ENCODE measurements at places on chromosomes 11 and 22.

- DNase-seq, result no peak
Observed at GRCh38 chr22:20319041-20319744, 667 bp downstream of the DGCR6L start.

- no peak for DNase-seq
Observed at GRCh38 chr11:13963169-13963948, 836 bp downstream of the SPON1 start.

- no peak for DNase-seq
Observed at GRCh38 chr22:27966168-27967064, 47.4 kb upstream of the PITPNB start.

DNA sequence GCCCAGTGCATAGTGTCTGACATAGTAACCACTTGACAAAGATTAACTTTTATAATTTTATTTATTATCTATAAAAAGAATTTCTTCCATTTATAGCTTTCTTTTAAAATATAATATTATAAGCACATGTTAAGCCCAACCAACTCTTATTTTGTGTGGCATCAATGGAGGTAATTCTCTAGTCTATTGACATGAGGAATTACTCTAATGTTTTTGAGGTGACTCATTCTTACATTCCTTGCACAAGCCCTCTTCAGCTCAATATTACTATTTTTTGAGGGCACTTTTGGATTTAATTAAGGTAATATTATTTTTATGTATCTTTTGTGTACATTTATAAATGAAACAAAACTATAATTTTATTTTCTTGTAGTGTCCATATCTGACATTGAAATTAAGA is 59.6 kb downstream of the AASDHPPT start:
- no peak for DNase-seq

DNA sequence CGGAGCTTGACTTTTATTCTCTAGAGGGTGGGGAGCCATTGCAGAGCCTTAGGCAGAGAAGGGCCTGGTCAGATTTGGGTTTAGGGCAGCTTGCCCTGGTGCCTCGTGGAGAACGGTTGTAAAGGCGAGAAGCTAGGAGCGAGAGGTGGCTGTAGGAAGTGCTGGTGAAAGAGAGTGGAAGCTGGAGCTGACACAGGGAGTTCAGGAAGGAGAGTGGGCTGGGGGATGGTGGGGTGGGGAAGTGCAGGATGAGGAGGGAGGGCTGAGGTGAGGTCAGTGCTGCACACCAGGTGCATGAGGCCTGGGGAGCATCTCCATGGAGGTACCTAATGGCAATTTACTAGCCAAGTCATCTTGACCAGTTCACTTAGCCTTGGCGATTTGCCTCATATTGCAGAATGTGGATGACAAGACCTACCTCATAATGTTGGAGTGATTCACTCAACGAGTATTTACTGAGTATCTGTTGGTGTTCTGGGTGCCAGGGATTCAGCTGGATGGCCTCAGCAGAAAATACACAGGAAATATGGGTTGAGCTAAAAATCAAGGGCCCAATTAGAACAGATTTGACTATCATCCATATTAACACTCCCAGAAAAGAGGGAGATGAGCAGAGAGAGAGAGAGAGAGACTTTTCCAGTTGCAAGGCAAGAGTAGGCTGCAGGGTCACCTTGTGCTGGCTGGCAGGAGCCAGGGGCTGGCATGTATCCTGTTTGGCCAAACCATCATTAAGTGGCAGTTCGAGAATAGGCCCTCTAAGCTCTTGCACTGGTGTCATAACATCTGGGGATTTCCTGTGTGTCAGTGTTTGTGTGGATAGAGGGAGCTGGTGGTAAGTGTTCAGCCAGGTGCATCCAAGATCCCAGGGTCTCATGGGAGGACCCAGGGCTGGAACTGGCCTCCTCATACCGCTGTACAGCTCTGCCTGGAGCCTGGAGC is 44.4 kb upstream of the CLDN5 start:
- DNase-seq, result no peak

DNA sequence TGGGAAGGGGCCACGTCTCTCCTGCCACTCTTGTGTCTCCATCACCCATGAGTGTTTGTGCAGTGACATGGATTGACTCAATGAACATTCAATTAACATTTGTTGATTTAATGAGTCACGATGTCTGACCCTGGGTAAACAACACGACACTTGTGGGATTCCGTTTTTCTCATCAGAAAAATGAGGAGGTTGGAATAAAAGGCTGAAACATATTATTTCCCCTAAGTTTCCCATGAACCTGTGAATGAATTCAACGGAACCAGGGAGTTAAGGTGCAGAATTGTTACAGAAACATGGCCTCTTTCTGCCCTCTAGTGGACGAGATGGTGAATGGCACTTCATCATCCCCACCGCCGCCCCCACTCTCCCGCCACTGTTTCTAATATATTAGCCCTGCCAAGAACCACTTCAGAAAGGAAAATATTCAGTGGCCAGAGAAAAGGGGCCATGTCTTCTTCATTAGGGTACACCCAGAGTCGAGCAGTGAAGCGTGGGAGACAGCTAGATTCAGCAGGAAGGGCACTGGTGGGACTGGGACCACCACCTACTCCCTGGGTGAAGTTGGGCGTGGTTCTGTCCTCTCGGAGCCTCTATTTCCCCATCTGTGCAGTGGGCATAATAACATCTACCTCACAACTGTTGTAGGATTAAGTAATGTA is 46.3 kb upstream of the SYT13 start:
- peak; percentile 19 for DNase-seq

- DNase-seq, result no peak
Observed at GRCh38 chr11:19673924-19674729, 38.5 kb upstream of the NAV2 start.

- no peak for DNase-seq
Observed at GRCh38 chr22:49044091-49044490, 783.6 kb downstream of the BRD1 start.

DNA sequence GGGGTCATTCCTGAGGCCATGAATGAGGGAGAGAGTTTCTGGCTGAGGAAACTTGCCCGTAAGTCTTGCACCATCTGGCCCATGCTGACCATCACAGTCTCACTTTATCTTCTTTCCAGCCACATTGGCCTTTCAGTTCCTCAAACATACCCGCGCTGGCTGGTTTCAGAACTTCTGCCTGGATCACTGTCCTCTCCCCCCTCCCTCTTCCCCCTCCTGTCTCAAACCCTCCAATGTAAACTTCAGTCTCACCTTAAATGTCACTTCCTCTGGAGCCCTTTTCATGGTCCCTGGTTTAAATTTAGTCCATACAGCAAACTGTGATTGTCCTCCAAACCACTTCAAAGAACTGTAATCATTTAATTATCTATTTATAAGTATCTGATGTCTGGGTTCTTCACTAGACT is 3.7 kb upstream of the TMEM109 start:
- DNase-seq, result no peak

GRCh38 chr11:13596611-13597326 is 71.7 kb upstream of the FAR1 start:
- no peak for DNase-seq

DNA sequence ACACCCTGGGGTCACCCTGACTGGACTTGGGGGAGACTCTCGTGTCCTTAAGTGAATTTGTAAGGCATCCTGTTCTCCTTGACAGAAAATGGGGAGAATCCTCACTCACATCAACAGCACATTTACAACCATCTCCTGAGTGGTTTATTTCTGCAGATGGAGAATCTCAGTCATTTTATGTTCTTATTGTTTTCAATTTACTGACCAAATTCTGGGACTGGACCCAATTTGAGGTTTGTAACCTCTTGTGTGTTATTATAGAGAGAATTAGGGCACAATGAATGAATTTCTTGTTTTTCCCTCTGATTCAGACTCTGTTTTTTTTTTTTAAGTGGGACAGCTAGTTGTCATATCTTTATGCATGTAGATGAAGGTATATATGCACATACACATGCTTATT is 104.9 kb downstream of the ADAMTS15 start:
- DNase-seq, result no peak

GRCh38 chr11:115267238-115267781 is 236.9 kb downstream of the CADM1 start:
- DNase-seq, result no peak

DNA sequence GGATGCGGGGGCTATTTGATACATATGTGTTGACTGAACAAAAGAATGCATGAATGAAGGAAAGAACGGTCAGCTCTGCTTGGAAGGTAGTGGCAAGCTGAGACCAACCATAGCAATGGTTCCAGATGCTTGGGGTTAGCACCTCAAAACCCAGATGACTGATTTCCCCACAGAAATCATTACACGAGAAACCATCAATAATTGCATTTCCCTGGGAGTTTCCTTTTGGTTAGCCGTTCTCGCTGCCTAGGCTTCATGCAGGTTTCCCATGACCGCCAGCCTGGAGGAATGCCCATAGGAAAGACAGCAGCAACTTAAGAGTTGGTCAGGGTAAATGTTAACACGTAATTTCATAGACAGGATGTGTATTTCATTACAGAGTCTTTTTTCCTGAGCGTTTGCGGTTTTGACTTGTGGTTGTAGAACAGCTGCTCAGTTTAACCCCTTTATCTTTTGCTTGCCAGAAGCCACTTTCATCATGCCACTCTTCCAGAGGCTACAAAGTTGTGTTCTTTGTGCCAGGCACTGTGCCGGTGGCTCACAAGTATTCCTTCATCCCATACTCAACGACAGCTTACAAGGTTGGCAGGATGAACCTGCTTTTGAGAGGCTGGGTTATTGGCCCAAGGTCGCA is 2.8 kb downstream of the IL17RA start:
- no peak for DNase-seq

DNA sequence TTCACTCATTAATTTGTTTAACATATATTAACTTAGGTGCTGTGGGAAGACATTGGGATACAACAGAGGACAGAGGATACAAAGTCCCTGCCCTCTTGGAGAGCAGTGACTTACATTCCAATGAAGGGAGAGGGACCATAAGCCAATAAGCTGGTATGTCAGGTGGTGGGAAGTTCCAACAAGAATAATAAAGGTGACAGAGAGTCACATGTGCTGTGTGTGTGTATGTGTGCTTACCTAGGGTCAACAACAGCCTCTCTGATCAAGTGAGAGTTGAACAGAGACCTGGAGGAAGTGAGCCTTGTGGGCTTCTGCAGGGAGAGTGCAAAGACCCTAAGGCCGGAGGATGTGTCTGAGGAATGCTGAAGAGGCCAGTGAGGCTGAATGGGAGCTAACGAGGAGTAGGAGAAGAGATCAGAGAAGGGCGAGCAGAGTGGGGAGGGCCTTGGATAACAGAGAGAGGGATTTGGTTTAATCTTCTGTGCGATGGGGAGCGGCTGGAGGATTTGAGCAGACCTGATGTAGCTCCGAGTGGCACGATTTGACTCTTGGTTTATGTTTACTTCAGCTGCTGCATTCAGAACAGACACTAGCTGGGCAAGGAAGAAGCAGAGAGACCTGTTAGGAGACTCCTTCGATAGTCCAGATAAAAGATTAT is 35.3 kb downstream of the MAP6 start:
- no peak for DNase-seq

DNA sequence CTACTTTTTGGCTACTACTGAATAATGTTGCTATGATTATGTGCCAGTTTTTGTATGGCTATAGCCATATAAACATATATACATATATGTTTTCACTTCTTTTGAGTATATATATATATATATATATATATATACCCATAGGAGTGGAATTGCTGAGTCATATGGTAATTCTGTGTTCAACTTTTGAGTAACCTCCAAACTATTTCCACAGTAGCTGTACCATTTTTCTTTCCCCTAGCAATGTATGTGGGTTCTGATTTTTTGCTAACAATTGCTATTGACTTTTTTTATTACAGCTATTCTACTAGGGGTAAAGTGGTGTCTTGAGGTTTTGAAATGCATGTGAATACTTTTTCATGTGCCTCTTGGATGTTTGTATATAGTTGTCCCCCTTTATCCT is 30.4 kb downstream of the CBL start:
- DNase-seq, result no peak

DNA sequence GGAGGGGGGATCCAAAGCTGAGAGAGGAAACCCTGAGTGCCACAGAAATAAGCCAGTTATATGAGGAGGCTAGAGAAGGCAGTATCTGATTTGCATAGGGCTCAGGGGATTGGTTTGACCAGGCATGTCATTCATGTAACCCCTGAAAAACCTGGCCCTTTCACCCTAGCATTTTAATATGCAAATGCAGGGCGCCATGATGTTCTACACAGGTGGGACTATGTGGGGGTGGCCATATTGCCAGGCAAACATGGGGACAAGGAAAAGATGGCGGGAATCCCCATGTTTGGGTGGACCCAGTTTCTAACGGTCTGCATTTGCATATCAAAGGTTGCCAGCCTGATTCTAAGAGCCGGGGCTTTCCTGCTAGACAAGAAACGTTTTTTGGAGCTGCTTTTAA is 27.2 kb downstream of the CSF2RB start:
- no peak for DNase-seq

DNA sequence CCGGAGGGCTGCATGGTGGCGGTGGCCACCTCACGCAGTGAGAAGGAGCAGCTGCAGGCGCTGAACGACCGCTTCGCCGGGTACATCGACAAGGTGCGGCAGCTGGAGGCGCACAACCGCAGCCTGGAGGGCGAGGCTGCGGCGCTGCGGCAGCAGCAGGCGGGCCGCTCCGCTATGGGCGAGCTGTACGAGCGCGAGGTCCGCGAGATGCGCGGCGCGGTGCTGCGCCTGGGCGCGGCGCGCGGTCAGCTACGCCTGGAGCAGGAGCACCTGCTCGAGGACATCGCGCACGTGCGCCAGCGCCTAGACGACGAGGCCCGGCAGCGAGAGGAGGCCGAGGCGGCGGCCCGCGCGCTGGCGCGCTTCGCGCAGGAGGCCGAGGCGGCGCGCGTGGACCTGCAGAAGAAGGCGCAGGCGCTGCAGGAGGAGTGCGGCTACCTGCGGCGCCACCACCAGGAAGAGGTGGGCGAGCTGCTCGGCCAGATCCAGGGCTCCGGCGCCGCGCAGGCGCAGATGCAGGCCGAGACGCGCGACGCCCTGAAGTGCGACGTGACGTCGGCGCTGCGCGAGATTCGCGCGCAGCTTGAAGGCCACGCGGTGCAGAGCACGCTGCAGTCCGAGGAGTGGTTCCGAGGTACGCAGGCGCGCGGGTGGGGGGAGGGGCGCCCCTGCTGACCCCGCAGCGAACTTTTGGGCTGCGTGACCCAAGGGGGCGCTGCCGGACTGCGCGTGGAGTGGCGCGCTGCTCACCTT is 670 bp downstream of the NEFH start:
- peak; percentile 28 for DNase-seq

GRCh38 chr11:20364341-20364792 is 853 bp downstream of the HTATIP2 start:
- DNase-seq, result no peak

DNA sequence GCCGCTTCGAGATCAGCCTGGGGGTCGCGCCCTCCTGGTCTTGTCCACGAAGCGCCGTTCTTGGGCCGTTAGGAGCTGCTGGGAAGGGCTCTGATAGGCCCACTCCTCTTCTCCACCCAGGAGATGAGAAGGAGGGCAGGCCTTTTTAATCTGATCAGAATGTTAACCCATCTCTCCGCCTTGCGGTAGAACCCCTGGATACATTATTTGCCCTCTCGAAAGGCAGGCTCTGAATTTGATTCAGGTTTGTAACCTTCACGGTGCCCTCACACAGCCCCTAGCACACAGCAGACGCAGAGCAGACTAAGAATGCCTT is at the start of gene CCDC83:
TSS of gene CCDC83 (plus strand) at position 43 of the 316 bp plus-strand sequence. CDS start 9,741 bp downstream, outside the sequence.
- DNase-seq, result no peak

- no peak for DNase-seq
Observed at GRCh38 chr22:17920992-17921650, 103.2 kb downstream of the MICAL3 start.
